ENCODE measurements at places on chromosomes 7 and 10. TPM values are rescaled to one million over a fixed set of nuclear protein-coding genes. Genes with fewer than 3 reads are reported as not detected.

Gene UTF1
- not detected for polyA plus RNA-seq

Gene OR2A5
- not detected for polyA plus RNA-seq

Gene KLF14
- polyA plus RNA-seq: not detected

Gene COL28A1
- polyA plus RNA-seq: 0.15 TPM

Gene TCF7L2
- polyA plus RNA-seq: 14.5 TPM

Gene FKBP6
- 0.09 TPM for polyA plus RNA-seq

Gene TCERG1L
- polyA plus RNA-seq: not detected

Gene LRRC18
- polyA plus RNA-seq: not detected

Gene TMEM236
- 0.09 TPM for polyA plus RNA-seq

Gene H2AZ2
- polyA plus RNA-seq: 93.2 TPM

Gene GJD4
- polyA plus RNA-seq: not detected

Gene AGR2
- polyA plus RNA-seq: 2.2 TPM

Gene ATOH7
- not detected for polyA plus RNA-seq

Gene GLI3
- polyA plus RNA-seq: not detected

Gene JAKMIP3
- polyA plus RNA-seq: 0.03 TPM

Gene RPS24
- 3,319 TPM for polyA plus RNA-seq

Gene STK31
- polyA plus RNA-seq: not detected

Gene SLC18A3
- polyA plus RNA-seq: not detected

DNA sequence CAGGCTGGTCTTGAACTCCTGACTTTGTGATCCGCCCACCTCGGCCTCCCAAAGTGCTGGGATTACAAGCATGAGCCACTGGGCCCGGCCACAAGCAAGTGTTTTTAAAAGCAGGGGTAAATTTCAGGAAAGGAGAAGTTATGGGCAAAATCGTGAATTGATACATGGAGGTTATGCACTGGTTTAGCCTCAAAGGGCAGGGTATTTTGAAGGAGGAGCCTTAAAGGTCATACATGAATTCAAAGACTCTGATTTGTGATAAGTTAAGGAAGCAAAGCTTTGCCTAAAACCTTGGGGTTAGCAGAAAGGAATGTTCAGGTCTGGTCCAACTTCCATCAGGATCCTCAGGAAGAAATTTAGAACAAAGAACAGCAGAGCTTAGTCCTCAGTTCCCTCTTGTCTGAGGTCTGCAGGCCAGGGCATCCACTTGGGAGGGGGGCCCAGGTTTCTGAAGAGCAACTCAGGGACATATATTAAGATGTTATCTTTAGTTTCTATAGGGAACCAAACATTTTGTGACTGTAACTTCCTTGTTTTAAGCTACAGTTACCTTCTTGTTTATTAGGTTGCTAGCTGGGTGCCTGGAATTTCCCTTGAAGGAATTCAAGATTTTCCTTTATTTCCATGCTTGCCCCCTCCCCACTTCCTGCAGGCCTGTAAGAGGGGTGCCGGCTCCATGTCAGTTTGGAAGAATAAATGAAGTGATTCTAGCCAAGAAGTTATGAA lies 2.8 kb upstream of the REPIN1 start:
- no peak for DNase-seq

DNA sequence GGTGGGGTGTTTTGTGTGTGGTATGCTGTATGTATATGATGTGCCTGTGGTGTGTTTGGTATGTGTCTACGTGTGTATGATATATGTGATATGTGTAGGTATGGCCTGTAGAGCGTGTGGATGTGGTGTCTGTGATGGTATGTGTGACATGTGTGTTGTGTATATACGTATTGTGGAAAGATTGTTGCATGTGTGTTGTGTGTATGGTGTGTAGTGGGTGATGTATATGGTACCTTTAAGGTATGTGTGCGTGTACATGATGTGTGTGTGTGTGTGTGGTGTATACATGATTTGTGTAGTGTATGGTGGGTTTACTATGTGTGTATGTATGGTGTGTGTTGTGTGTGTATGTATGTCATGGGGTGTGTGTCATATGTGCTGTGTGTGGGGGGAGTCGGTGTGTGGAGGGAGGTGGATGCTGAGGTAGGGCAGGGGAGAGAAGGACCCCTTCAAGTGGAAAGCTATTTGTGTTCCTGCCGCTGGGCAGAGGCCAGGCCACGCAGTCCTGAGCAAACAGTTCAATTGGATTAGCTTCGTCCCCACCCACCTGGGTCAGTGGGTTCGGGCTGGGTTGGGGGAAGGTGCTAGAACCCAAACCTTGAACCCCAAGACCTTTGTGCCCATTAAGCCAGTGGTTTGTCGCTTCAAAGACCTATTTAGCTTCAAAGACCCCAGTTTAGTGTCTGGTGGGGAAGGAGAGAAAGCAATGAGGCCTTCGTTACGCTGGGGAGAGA lies 1.9 kb upstream of the TRPV6 start:
- no peak for DNase-seq

GRCh38 chr7:139071680-139072079 lies 35.8 kb upstream of the ZC3HAV1L start:
- no peak for DNase-seq

GRCh38 chr7:73864981-73865711 lies 4.2 kb downstream of the TMEM270 start:
- no peak for DNase-seq

DNA sequence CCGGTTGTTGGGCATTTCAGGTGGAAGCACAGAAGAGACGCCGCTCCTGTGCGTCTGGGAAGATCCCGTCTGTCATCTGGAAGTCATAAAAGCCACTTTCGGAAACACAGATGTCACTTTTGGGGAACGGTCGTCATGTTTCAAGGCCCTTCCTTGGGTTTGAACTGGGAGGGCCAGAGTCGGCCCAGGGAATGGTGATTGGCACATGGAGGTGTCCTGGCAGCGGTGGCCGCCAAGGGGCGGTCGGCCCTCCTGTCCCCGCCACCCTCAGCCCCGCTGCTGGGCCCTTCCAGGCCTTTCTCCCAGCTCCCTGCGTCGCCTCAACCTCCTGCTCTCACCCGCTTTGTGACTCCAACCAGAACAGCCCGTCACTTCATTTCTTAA lies 115.2 kb upstream of the SFMBT2 start:
- peak; percentile 23 for DNase-seq

- DNase-seq: no peak
Observed at GRCh38 chr10:96671211-96671890, 49.0 kb downstream of the PIK3AP1 start.

DNA sequence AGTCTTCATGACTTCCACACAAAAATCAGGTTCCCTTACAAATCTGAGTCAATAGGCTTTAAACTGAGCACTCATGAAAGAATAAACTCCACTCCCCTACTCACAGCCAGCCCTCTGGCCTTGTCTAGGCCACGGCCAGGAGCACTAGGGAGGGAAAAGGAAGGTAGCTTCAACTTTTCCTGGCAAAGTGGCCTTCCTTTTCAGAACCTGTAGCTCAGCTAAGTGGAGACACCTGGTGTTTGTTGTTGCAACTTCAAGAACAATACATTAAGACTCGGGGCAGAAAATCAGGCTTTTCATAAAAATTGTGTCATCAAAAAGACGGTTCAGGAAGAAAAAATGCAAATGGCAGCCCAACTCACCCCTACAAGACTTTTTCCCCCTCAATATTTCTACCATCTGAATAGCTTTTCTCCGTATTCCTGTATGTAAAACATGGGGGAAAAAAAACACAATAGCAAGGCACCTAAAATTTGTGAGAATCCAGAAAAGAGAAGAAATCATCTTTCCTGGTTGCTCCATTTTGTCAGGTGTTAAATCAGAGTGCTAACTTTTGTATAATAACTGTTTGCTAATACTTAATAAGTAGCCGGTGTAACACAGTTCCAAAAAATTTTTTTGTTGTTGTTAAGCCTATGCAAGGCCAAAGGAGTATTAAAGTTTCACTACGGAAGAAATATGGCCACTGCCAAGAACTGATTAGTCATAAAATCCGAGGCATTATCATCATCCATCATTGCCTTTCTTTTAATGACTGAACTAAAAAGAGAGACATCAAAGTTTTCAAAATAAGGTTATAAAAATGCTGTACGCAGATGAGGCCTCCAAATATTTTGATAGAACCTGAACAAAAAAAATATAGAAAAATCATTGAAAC lies 66.2 kb upstream of the ARID5B start:
- peak; percentile 44 for DNase-seq

DNA sequence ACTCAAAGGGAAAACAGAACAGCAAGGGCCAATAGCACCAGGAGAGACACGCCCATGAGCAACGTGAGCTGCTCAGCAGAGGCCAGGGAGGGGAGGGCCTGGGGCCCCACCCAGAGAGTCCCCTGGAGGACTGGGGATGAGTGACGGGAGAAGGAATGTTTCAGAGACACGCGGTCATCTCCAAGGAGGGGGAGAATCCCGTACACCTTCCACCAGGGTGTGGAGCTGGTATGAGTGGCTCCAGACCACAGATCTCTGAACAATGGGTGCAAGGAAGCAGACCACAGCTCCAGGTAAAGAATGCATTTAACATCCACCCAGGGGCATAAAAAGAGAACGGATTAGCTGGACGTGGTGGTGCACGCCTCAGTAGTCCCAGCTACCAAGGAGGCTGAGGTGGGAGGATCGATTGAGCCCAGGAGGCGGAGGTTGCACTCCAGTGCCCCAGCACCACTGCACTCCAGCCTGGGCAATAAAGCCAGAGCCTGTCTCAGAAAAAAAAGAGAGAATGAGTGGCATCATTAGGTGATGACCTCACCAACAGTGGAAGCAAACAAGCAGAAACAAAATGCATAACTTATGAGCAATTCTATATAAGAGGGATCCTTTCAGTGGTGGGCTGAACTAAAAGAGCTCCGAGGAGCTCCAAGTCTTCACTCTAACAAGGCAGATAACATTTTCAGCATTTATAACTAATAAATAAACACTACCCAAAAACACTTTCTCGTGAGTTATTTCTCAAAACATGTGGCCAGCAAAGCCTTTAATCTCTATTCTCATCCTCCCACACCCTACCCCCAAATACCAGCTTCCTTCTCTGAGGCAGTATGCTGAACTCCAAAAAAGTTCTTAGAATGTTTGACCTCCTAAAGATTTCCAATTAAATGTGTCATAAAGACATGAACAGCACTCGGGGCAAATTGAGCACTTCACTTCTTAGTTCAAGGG lies 12.5 kb downstream of the PSAP start:
- no peak for DNase-seq

DNA sequence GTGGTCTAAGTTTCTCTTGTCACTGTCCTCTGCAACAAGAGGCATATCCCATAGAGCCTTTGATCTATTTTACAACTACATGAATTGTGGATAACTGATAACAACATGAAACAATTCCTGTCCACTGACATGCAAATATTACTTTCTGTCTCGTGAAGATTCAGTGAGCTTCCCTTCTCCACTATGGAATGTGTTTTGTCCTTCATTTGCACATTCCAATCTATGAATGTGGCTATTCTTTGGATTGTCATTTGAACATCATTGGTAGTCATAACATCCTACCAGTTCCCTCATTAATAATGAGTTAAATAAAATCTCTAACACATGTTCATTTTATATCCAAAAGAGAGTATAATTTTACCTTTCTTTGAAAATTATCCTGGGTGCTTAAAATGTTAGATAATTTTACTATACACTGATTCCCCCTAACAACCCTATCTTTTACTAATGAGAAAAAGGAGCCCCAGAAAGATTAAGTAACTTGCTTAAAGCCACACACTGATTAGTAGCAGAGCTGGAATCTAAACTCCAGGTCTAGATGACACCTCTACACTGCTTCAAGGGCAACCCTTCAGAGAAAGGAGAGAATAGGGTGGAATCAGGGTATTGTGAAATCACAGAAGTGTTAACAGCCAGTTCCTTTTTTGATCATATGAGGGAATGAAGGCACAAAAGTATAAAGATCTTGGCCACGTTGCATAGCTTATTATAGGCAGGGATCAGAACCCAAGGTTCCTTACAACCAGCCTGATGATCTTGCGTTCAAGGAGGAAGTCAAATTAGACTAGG lies 39.1 kb downstream of the PDE1C start:
- no peak for DNase-seq

- DNase-seq: no peak
Observed at GRCh38 chr7:148296994-148297644, 293.4 kb upstream of the C7orf33 start.

DNA sequence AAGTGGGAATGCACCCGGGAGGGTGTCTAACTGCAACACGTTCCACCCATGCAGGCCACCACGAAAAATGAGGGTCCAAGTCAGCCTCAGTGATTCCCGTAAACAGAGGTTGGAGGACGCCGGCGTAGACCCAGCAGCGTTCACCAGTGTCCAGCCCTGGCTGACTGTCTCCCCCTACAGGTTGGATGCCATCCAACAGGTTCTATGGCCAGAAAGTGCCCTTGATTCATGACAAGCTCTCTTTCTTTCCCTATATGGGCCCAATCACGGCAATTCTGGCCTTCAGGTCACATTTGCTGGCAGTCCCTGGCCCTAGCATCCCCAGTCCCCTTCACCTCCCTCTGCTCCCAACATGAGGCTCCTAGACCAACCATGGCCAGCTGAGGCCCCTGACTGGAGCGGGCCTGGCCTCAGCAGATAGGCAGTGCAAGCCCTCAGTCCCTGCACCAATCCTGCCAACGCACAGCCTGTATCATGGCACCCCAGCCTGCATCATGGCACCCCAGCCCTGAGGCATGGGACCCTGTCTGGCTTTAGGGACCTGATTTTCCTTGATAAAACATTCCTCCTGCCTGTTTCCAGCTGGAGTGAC lies 227.4 kb downstream of the GRID1 start:
- peak; percentile 16 for DNase-seq

GRCh38 chr7:9939176-9939575 lies 1034.5 kb upstream of the PHF14 start:
- DNase-seq: no peak

- no peak for DNase-seq
Observed at GRCh38 chr7:118183428-118183785, 557 bp upstream of the LSM8 start.

- DNase-seq: peak; percentile 78
Observed at GRCh38 chr10:68153473-68154210, 44.4 kb downstream of the MYPN start.

- no peak for DNase-seq
Observed at GRCh38 chr7:133360201-133360600, 107.3 kb downstream of the EXOC4 start.

GRCh38 chr7:140625908-140626868 lies 14.4 kb downstream of the DENND2A start:
- no peak for DNase-seq

- peak; percentile 14 for DNase-seq
Observed at GRCh38 chr7:124101173-124101768, 68.4 kb upstream of the TMEM229A start.

DNA sequence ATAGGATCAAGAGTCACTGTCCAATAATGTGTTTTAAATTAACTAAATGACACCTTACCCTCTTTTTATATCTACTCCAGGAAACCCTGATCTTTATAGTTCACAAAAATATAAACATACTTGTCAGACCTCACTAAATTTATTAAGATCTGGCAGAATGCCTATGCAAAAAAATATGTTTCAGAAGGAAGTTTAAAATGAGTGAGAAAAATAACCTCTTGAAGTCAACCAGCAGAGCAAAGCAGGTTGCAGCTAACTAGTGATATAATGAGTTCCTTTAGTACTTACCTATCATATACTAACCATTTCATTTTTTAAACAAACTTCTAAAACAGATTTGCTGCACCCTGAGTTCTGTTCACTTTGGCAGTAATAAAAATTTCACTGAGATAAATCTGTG lies 14.0 kb upstream of the HGF start:
- no peak for DNase-seq

DNA sequence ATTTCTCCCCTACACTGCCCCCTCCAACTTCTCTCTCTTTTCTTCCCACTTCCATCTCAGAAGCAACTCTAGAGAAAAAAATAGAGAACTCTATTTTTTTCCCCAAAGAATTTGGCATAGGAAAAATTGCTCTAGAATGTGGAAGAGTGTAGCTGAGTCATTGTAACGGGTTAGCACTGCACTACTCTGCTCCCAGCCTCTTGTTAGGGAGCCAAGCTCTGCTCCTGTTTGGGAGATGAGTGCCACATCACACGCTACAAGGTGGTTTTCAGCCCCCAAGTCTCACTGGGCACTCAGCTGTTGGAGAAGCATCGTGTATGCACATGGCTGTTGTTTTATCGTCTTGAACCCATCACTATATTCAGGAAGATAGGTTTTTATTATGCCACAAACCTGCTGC lies 136.4 kb downstream of the BMPER start:
- no peak for DNase-seq
